ENCODE measurements at places on chromosomes 7 and 10. TPM values are rescaled to one million over a fixed set of nuclear protein-coding genes. Genes with fewer than 3 reads are reported as not detected.

Gene BTBD16
- total RNA-seq: not detected

Gene GJD4
- total RNA-seq: not detected

GRCh38 chr10:89853781-89854191 lies 152.4 kb downstream of the KIF20B start:
- DNase-seq: no peak

Gene CALHM1
- not detected for total RNA-seq

Gene HPSE2
- total RNA-seq: 10.6 TPM

GRCh38 chr10:81034383-81034782 lies 496.7 kb downstream of the SH2D4B start:
- no peak for DNase-seq

DNA sequence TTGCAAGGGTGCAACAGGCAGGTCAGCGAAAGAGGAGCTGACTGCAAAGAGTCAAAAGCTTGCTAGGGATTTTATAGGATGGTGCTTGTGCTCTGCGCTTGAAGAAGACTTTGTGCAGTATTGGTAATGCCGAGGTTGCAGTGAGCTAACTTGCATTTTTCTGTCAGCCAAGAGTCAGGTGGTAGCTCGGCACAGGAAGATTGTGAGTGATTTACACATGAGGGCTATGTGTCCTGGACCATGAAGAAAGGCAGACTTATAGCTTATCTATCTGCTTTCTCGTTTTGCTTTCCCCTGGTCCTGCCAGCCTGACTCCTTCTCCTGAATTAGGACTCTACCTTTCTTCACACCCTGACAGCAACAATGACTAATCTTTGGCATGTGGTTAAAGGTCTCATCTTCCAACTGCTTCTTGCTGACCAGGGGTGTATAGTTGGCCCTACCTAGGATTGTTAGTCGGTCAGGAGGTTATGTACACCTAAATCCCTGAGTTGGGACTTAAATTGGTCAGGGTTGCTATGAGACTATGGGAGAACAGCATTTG lies 4.1 kb upstream of the SYPL1 start:
- no peak for DNase-seq

GRCh38 chr7:101121991-101122932 lies 4.6 kb upstream of the SERPINE1 start:
- no peak for DNase-seq

DNA sequence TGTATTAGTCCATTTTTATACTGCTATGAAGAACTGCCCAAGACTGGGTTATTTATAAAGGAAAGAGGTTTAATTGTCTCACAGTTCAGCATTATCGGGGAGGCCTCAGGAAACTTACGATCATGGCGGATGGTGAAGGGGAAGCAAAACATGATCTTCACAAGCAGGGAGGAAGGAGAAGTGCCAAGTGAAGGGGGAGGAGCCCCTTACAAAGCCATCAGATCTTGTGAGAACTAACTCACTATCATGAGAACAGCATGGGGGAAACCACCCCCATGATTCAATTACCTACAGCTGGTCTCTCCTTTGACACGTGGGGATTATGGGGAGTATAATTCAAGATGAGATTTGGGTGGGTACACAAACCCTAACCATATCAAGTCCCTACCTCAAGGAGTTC lies 85.4 kb downstream of the JAZF1 start:
- no peak for DNase-seq

DNA sequence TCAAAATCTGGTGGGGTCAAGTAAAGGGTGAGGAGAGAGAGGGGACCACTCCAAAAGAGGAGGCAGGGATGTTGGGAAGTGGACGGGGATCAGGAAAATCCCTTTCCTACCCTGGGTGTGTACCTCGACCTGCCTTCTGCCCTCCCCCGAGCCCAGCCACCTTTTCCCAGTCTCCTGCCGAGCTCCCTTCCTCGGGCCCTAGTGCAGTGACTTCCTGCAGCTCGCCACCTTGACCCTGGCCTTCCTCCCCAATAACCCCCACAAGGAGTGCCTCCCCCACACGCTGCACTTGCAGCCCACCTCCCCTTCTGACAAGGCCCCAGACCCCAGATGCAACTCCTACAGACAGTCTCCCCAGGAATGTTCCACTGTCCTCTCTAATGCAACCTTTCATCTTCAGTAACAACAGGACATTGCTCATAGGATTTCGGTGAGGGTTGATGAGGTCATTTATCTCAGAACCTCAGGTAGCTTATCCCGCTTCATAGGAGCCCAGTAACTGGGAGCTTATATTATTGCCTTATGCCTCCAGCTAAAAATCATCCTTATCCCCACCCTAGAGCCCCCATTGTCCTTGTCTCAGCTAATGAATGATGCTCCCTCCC lies 90.1 kb downstream of the MKI67 start:
- no peak for DNase-seq

GRCh38 chr7:200290-200689 lies 7.9 kb downstream of the FAM20C start:
- no peak for DNase-seq

Gene CH25H
- 0.74 TPM for total RNA-seq

Gene MOGAT3
- total RNA-seq: not detected

- no peak for DNase-seq
Measured at GRCh38 chr7:5139998-5140397, 50.0 kb upstream of the WIPI2 start.

GRCh38 chr10:98163941-98164340 lies 29.5 kb downstream of the R3HCC1L start:
- DNase-seq: no peak

DNA sequence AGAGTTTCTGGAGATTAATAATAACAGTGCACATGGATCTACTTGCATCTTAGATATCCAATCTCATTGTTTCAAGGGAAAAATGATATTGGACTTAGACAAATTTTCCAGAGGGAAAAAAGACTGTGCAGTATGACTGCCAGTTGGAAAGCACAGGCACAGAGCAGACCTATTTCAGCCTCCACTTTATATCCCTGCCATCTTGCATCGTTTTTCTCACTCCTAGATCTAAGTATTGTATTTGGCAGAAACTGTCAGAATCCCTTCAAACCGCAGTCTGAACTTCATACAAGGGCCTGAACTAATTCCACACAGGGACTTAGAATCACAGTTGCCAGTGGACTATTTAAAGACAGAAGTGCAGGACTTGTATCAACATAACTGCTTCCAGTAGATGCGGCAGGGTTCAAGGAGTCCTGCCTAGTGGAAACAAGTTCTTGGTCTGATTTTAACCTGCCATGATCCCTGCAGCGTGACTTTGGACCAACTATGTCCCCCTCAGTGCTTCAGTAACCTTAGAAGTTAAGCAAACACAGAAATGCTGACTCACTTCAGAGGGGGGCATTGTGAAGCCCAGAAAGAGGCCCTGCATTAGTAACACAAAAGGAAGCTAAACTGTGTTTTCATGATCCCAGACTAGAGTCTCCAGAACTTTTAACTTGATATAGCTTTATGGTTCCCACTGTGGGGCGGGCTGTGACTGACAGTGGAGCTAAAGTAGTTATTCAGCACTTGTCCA lies 95.7 kb upstream of the PALS2 start:
- DNase-seq: no peak

- no peak for DNase-seq
Measured at GRCh38 chr10:43377424-43377883, 6.0 kb downstream of the FXYD4 start.

- DNase-seq: no peak
Measured at GRCh38 chr7:86747698-86748097, 104.0 kb downstream of the GRM3 start.

DNA sequence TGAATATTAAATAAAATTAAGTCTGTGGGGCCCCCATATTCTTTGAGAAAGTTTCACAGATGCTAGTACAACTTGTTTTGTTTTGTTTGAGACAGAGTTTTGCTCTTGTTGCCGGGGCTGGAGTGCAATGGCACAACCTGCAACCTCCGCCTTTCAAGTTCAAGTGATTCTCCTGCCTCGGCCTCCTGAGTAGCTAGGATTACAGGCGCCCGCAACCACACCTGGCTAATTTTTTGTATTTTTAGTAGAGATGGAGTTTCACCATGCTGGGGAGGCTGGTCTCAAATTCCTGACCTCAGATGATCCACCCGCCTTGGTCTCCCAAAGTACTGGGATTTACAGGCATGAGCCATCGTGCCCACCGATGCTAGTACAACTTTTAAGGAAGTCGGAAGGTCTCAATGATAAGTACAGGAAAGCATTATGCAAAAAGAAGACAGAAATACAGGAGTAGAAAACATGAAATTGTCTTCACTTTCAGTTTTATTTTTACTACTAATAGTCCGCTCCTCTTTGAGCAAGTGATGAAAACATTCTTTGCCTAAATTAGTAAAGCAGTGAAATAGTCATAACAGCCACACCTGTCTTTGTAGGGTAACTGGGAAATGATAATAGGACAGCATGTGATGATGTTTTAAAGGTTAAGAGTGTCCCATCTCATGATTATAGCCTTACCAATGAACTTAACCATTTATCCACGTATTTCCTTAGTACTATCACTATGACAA lies 147.5 kb downstream of the SEMA3D start:
- no peak for DNase-seq

Gene ASB10
- total RNA-seq: not detected

DNA sequence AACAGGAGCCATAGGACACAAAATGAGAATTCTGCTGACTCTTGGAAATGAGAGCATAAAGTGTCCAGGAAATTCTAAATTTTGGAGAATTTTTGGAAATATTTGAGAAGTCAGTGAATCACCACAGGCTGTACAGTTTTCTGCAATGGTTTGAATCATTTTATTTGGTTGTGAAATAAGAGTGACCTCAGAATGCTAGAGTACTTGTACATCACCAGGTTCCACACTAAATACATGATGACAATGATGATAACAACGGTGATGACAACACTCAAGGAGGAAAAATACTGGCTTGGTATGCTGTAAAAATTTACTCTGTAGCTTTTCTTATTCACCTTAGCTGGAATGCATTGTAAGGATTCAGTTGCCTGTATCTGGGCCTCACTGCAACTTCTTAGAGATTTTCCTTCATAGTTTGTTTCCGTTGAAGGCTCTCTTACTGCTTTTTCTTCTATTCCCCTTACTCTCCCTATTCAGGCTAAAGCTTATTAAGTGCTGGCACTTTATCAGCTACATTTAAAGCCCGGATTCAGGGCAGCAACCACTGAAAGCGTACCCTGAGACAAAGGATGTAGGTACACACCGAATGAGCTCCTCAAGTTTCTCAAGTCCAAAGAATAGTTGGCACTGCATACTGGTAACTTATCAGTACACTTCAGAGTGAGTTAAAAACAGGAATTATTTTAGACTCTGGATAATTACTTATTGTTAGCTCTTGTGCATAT lies 30.2 kb upstream of the NME8 start:
- no peak for DNase-seq

GRCh38 chr7:2157473-2158279 lies 75.1 kb downstream of the MAD1L1 start:
- no peak for DNase-seq

GRCh38 chr7:139706837-139707236 lies 71.0 kb downstream of the HIPK2 start:
- no peak for DNase-seq

Gene TMEM196
- not detected for total RNA-seq

GRCh38 chr7:38369816-38370493 lies 96.5 kb upstream of the TARP start:
- no peak for DNase-seq

GRCh38 chr7:81014908-81015307 lies 96.1 kb upstream of the SEMA3C start:
- DNase-seq: no peak

GRCh38 chr10:125164421-125164820 lies 4.1 kb upstream of the CTBP2 start:
- no peak for DNase-seq

DNA sequence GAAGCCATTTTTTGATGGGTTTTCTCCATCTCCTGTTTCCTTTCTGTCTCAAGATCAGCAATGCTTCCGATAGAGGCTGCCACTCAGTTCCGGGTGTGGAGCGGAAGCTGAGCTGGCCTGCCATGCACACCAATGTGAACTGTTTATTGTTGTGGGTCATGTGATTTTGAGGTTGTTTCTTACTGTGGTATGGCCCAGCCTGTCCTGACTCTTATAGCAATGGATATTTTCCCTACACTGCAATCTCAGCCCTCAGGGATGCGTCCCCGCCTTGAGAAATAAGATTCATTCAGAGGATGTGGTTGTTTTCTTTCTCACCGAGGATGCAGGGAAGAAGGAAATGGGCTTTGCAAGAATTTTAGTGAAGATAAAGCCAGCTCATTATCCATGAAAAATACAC lies 134.7 kb downstream of the PFKFB3 start:
- no peak for DNase-seq

Gene GDF10
- total RNA-seq: 1.7 TPM

- no peak for DNase-seq
Measured at GRCh38 chr10:21740989-21741388, 207.0 kb downstream of the MLLT10 start.

DNA sequence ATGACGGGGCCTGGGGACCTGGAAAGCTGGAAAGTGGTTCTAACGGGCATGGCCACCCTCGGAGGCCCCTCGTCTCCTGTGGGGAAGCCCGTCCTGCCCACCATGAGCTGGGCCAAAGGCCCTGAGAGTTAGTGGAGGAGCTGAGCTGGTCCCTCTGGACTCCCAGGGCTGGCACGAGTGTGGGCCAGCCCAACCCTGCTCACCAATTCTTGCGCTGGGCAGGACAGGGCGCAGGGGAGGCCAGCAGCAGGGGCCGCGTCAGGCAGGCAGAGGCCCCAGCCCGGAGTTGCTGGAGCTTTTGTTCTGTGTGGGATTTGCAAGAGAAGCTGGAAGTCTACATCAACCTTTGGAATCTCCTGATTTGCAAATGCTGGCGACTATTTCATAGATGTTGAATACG lies 29.8 kb downstream of the UNCX start:
- DNase-seq: no peak

GRCh38 chr7:12674053-12674452 lies 13.4 kb upstream of the ARL4A start:
- DNase-seq: no peak

DNA sequence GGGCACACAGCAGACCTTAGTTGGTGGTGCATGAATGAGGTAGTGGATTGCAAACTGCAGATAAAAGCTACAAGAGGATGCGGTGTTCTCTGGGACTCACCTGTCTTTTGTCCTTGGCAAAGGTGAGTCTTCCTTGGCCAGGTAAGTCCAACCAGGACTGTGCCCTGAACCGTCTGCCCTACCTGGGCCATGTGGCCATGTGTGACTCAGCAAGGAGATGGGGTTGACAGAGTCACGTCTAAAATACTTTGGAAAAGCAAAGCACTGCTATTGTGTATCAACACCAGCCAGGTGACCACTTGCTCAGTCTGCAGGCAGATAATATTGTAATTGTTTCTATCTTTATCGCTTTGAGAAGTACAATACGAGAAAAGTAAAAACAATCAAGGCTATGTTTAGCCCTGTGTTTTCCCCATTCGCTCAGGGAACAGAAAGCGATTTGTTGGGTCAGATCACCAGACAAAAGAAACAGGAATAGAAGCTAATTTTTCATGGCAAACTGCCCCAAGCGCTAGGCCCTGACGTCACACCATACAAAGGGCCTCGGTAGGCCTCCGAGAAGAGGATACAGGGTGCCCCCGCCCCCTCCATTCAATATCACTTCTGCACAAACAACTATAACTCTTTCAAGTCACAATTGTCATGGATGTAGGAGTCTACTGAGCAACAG lies 57.3 kb downstream of the FAM53B start:
- DNase-seq: no peak

DNA sequence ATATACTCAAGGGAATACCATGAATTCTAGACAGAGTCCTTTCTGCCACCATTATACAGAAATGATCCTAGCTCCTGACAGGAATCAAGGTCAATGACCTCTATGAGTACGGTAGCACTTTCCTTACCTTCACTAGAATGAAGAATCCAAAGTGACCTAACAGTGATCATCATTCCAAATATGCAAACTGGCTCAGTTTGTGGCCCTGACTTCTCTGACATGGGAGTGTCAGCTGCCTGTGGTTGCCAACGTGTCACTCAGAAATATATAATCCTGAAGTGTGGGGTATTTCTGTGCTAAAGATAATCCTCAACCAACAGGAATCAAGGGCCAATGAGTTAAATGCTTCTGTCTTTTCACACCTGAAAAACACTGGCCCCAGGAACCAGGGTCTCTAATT lies 45.7 kb downstream of the COPG2 start:
- no peak for DNase-seq

Measured in vagina (tissue), 2 donors.